ENCODE measurements at places on chromosomes 5 and 9.

DNA sequence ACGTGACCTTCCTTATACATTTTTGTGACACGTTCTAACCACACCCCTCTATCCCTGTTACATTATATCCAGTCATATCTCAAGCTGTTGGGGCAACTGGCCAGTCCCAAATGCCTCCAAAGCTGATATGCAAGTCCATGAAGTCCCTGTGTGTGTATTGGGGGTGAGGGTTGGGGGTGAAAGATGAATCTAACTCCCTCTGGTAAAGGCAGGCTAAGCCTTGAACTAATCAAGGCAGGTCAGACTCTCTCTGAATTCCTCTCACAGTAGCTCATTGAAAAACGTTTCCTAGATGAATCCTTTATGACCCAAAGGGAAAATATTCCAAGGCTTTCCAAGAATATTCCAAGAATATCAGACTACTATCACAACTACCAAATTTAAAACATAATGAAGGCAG lies 174.4 kb downstream of the MUSK start:
- H3K27me3 ChIP-seq, result no peaks in the 10 kb centered on the region
- H3K27ac ChIP-seq, result no peak overlapping the region
- H3K36me3 ChIP-seq, result no peaks in the 10 kb centered on the region

DNA sequence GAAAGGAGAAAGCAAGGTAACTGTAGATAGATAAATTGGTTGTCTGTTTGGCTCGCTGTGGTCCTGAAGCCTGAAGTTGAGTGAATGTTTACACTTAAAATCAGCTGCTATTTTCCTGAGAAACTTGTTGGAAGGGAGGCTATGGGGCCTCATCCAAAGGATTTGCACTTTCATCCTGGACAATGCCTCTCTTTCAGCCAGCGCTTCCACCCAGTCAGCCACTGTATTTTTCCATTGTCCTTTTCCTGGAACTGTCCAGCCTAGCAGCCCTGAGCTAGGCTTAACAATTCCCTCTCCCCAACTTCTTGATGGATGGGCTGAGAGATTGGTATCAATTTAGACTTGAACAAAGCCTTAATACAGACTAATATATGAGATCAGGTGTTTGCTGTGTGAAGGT lies 429.2 kb downstream of the DMAC1 start:
- H3K4me1 ChIP-seq, result peaks cover 9% of the 10 kb centered on the region
- no peaks in the 10 kb centered on the region for H3K27me3 ChIP-seq
- no peaks in the 10 kb centered on the region for H3K36me3 ChIP-seq
- no peak for DNase-seq
- no peak overlapping the region for H3K4me3 ChIP-seq
- no peak overlapping the region for H3K27ac ChIP-seq

- no peaks in the 10 kb centered on the region for H3K36me3 ChIP-seq
- no peak overlapping the region for H3K27ac ChIP-seq
- no peak overlapping the region for H3K4me3 ChIP-seq
- DNase-seq, result no peak
Measured at GRCh38 chr5:58760222-58760621, 177.3 kb downstream of the RAB3C start.

GRCh38 chr9:123343443-123344191 lies 12.4 kb upstream of the CRB2 start:
- H3K4me3 ChIP-seq, result no peak overlapping the region
- H3K4me1 ChIP-seq, result peaks cover 17% of the 10 kb centered on the region
- DNase-seq, result no peak

DNA sequence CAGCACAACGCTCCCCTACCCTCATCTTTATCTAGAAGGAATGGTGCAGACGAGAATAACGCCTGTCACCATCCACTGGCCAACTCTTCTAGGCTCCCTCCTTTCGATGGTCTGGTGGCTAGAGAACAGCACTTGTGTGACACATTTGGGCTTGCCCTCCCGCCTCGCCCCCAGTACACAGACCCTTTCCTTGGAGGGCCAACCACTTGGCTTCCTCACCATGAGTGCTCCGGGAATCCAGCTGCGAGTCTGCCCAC lies 1.4 kb downstream of the GNAQ start:
- H3K4me3 ChIP-seq, result peak overlapping the region; percentile 94
- H3K27ac ChIP-seq, result peak overlapping the region; percentile 80
- H3K4me1 ChIP-seq, result peaks cover 54% of the 10 kb centered on the region

GRCh38 chr9:120393386-120394057 lies 186.4 kb downstream of the CDK5RAP2 start:
- DNase-seq, result no peak
- no peak overlapping the region for H3K4me3 ChIP-seq
- no peaks in the 10 kb centered on the region for H3K4me1 ChIP-seq
- no peak overlapping the region for H3K27ac ChIP-seq

DNA sequence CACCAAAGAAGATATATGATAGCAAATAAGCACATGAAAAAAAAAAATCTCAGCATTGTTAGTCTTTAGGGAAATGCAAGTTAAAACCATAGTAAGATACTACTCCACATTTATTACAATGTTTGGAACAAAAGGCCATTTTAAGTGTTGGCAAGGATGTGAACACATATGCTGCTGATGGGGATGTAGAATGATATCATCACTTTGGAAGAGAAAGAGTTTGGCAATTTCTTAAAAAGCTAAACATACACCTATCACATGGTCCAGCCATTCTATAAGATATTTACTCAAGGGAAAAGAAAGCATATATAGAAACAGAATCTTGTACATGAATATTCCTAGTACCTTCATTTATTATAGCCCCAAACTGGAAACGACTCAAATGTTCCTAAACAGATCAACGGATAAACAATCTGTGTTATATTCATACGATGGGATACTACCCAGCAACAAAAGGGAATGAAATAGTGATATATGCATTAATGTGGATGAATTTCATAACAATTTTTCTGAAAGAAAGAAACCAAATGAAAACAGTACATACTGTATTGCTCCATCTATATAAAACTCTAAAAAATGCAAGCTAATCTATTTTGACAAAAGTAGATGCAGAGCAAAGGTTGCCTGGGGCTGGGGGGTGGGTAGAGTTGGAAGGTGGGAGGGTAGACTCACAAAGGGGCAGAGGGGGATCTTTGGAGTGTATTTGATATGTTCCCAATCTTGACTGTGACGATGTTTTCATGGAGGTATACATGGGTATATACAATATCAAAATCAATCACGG lies 45.7 kb upstream of the SMAD5 start:
- no peak for DNase-seq
- H3K4me3 ChIP-seq, result no peak overlapping the region
- no peaks in the 10 kb centered on the region for H3K4me1 ChIP-seq
- no peaks in the 10 kb centered on the region for H3K36me3 ChIP-seq
- H3K27me3 ChIP-seq, result no peaks in the 10 kb centered on the region
- no peak overlapping the region for H3K27ac ChIP-seq

DNA sequence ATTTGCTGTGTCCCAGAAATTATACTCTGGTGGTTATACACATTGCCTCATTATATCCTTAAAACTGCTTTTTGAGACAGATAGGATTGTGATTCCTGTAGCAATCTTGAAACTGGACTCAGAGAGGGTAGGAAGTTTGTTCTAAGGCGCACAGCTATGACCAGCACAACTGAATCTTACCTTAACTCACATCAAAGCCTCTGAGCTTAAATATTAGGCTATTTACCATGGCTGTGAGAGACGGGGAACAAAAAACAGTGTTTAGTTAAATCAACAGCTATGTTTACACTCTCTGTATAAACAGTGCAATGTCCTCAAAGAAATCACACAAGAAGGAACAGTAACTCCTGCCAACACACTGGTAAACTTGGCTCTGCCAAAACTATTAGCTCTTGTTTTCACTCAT lies 50.9 kb upstream of the TUT7 start:
- no peak overlapping the region for H3K27ac ChIP-seq
- peaks cover 97% of the 10 kb centered on the region for H3K27me3 ChIP-seq
- no peak for DNase-seq
- no peaks in the 10 kb centered on the region for H3K36me3 ChIP-seq

GRCh38 chr9:110623462-110624025 lies 44.0 kb upstream of the SVEP1 start:
- H3K27me3 ChIP-seq, result no peaks in the 10 kb centered on the region
- DNase-seq, result no peak
- no peaks in the 10 kb centered on the region for H3K36me3 ChIP-seq
- no peak overlapping the region for H3K27ac ChIP-seq
- peaks cover 10% of the 10 kb centered on the region for H3K4me1 ChIP-seq

- no peak overlapping the region for H3K4me3 ChIP-seq
- H3K27me3 ChIP-seq, result no peaks in the 10 kb centered on the region
- no peaks in the 10 kb centered on the region for H3K4me1 ChIP-seq
- no peak overlapping the region for H3K27ac ChIP-seq
- peaks cover 20% of the 10 kb centered on the region for H3K36me3 ChIP-seq
- DNase-seq, result no peak
Measured at GRCh38 chr9:80720579-80720978, 968.8 kb downstream of the TLE1 start.

GRCh38 chr5:147704544-147704943 lies 78.0 kb downstream of the JAKMIP2 start:
- H3K4me1 ChIP-seq, result peaks cover 12% of the 10 kb centered on the region
- DNase-seq, result no peak
- H3K4me3 ChIP-seq, result no peak overlapping the region
- no peaks in the 10 kb centered on the region for H3K27me3 ChIP-seq

- no peak overlapping the region for H3K4me3 ChIP-seq
- peaks cover 4% of the 10 kb centered on the region for H3K36me3 ChIP-seq
- H3K27me3 ChIP-seq, result peaks cover 3% of the 10 kb centered on the region
- DNase-seq, result no peak
- no peak overlapping the region for H3K27ac ChIP-seq
Measured at GRCh38 chr9:124198331-124198730, 59.4 kb upstream of the NEK6 start.

DNA sequence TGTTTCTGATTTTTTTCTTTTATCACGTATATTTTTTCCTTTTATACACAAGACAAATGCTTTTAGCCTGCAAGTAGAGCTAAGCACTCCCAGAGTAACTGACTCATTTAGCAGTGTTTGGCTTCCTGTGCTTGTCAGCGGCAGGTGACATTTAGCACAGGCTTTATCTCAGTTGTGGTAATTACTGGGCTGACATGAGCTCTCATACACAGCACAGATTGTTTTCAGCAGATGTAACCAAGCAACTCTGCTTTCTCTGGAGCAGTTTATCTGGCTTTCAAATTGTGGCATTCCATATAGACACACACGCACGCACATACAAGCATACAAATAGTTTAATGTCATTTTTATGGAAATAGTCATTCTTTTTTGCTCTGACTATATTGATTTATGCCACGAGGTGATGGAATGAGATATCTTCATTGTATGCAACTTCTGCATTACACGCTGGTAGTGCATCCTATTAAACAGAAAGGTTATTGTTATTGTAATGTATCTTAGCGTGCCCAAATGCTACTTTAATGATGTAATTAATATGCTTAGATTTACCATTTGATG lies 379.0 kb upstream of the GRAMD2B start:
- H3K4me3 ChIP-seq, result no peak overlapping the region
- no peak for DNase-seq
- peaks cover 37% of the 10 kb centered on the region for H3K4me1 ChIP-seq

- H3K4me3 ChIP-seq, result no peak overlapping the region
- DNase-seq, result no peak
- no peak overlapping the region for H3K27ac ChIP-seq
- H3K36me3 ChIP-seq, result no peaks in the 10 kb centered on the region
- H3K4me1 ChIP-seq, result peaks cover 7% of the 10 kb centered on the region
Measured at GRCh38 chr9:82148426-82148810, 159.8 kb downstream of the SPATA31D1 start.

GRCh38 chr5:113356487-113356886 lies 78.3 kb downstream of the TSSK1B start:
- H3K27me3 ChIP-seq, result no peaks in the 10 kb centered on the region
- DNase-seq, result no peak
- H3K4me1 ChIP-seq, result no peaks in the 10 kb centered on the region
- H3K27ac ChIP-seq, result no peak overlapping the region
- no peak overlapping the region for H3K4me3 ChIP-seq

GRCh38 chr5:72440207-72440638 lies 67.0 kb downstream of the ZNF366 start:
- no peaks in the 10 kb centered on the region for H3K36me3 ChIP-seq
- H3K27me3 ChIP-seq, result no peaks in the 10 kb centered on the region
- DNase-seq, result no peak
- H3K27ac ChIP-seq, result no peak overlapping the region
- no peak overlapping the region for H3K4me3 ChIP-seq
- peaks cover 6% of the 10 kb centered on the region for H3K4me1 ChIP-seq

GRCh38 chr9:18268381-18268780 lies 205.6 kb upstream of the ADAMTSL1 start:
- H3K4me3 ChIP-seq, result no peak overlapping the region
- H3K36me3 ChIP-seq, result peaks cover 4% of the 10 kb centered on the region
- no peaks in the 10 kb centered on the region for H3K27me3 ChIP-seq
- DNase-seq, result no peak
- H3K27ac ChIP-seq, result no peak overlapping the region

DNA sequence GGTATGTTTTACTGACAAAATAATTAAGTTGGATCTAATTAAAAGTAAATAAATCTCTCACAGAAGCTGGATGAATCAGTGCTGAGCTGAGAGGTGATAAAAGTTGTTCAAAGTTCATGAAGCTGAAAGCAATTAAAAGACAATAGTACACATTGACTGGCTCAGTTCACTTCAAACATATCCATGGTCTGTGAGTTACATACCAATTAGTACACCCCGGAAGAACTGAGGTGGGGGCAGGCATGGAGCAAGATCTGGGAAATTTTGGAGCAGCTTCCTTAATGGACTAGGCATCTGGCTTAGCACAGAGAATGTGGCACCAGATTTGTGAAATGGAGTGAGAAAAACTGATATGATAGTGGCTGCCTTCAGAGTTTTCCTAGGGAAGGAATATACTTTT lies 152.7 kb downstream of the ATP10B start:
- H3K4me3 ChIP-seq, result no peak overlapping the region
- no peak for DNase-seq
- no peak overlapping the region for H3K27ac ChIP-seq
- no peaks in the 10 kb centered on the region for H3K27me3 ChIP-seq
- H3K4me1 ChIP-seq, result no peaks in the 10 kb centered on the region
- no peaks in the 10 kb centered on the region for H3K36me3 ChIP-seq

DNA sequence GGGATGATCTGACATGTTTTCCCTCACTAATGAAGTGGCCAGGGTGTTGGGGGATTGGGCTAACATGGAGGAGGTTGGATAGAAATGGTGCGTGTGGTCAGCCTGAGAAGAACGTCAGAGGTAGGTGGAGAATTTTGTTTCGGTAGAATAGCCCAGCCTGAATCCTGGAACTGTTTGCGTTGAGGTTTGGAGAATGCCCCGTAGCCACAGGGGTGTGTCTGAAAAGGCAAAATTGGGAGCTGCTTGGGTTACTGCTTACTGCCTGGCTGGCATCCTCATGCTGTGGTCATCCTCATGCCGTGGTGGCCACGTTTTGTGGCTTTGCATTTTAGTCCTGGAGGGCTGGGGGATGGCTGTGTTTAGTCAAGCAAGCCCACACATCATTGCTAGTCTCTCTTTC lies 236.9 kb downstream of the GOLPH3 start:
- no peaks in the 10 kb centered on the region for H3K36me3 ChIP-seq
- no peak for DNase-seq
- H3K4me1 ChIP-seq, result peaks cover 4% of the 10 kb centered on the region
- peak overlapping the region; percentile 84 for H3K27ac ChIP-seq
- no peak overlapping the region for H3K4me3 ChIP-seq
- H3K27me3 ChIP-seq, result no peaks in the 10 kb centered on the region

All from WTC11 (cell line).